ENCODE measurements at places on chromosomes 2 and 18.

- DNase-seq, result no peak
These were observed 339.8 kb upstream of the TCF4 start for GRCh38 chr18:55927831-55928230.

DNA sequence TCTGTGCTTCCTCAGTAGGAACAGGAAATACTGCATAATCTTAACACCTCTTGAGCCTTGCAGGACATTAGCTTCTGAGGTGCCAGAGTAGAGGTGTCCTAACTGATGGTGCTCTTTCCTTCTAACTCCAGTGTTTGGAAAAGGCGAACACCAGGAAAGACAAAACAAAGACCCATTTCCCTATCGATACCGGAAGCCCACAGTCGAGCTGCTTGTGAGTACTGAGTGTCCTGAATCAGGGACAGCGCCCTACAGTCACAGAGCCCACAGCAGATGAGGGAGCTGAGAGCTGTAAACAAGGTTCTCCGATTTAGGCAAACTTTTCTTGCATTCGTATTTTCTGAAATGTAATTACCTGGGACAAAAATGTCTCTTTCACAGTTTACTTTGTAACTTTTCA lies 50.7 kb downstream of the SLC14A2 start:
- DNase-seq, result no peak

GRCh38 chr2:204441316-204441715 lies 104.0 kb upstream of the PARD3B start:
- no peak for DNase-seq

- DNase-seq, result peak; percentile 44
These were observed 304.1 kb downstream of the NRXN1 start for GRCh38 chr2:50727636-50728339.

DNA sequence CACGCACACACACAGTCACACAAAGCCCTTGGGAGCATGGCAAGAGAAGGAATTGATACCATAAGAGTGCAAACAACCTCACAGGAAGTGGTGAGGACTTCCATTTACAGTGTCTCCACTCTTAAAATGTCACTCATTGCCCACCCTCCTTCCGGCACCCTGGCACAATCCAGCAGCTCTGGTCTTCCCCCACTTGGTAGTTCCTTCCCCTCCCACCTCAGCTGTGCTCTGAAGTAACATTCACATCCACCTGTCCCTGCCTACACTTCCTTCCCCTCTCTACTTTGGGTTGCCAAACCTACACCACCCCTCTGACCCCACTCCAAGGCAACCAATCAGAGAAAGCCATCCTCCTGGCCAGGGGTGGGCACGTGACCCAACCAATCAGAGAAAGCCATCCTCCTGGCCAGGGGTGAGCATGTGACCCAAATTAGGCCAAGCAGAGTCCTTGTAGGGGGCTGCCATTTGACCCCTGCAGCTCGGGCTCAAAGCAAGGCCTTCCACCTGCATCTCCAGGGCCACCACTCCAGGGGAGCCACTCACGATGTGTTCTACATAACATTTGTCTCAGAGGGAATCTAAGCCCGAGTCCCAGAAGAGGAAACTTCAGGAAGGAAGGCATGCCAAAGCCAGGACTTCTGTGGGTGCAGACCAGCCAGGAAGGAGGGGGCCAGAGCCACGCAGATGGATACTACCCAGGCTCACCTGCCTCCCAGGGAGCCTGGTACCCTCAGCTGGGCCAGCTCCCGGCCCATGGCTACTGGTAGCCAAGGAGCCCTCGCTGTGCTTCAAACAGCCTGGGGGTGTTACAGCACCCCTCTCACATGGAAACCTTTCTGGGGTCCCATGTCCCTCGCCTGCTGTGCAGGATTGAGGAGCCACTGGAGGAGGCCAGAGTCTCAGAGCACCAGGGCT lies 21.2 kb downstream of the CYP26B1 start:
- DNase-seq, result no peak

DNA sequence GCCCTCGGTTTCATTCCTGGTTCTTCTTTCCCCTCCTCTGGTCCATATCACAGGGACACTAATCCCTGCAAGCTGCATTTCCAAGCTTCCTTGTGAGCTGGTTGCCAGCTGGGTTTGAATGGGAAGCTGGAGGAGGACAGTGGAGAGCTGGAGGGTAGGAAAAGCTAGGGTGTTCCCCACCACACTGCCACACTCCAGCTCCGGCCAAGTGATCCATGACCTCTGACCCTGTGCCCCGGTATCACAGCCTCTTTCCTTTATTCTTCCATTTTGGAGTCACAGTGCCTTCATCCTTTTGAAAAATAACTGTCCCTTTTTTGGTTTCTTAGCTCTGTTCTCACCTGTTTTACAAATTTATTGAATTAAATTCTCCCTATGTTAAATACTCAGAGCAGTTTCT lies 13.1 kb upstream of the NR4A2 start:
- DNase-seq, result no peak

GRCh38 chr2:59684116-59684770 lies 869.2 kb downstream of the BCL11A start:
- no peak for DNase-seq

DNA sequence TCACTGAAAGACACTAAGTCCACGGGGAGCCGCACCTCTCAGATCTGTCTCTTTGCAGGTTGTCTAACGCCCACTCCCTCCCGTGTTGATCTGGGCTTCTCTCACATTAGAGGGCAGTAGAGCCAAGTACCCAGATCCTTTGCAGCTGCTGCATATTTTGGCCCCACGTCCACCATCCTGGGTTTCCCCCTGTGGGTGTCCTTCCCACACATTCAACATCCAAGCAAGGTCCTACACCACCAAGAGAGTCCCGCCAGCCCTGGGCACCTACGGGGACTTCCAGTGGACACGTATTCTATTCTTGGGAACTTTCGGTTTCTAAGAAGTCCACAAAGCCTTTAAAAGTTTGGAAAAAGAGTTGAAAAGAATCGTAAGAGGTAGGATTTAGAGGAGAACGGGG lies 116.6 kb downstream of the ATL2 start:
- DNase-seq, result no peak

DNA sequence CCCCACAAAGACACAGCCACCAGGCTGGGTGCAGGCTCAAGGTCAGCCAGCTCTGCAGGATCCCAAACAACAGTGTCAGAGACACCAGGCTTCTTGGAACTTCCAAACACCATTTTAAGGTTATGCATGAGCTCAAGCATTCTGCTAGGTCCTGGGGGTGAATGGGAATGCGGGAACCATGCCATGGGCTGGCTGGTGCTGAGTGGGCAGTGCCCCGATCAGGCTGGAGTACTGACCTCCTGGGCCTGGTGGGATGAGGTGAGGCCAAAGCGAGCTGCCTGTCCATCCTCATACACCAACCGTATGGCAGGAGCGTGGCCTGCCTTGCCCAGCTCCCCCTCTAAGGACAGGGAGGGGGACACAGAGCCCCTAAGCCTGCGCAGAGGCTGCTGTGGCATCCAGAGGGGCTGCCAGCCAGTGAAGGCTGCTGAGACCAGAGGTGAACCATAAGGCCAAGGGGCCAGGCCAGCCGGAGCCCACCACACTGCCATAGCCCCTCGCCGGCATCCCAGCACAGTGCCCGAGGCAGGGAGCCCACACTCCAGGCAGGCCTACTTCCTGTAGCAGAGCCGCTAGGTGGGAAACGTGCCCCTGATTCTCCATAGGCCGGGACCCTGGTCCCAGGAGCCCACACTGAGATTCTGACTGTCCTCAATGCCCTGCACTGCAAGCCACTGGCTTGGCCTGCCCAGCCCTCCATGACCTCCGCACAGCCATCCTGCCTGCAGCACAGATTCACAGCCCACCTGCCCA lies 135.0 kb downstream of the HDAC4 start:
- no peak for DNase-seq

DNA sequence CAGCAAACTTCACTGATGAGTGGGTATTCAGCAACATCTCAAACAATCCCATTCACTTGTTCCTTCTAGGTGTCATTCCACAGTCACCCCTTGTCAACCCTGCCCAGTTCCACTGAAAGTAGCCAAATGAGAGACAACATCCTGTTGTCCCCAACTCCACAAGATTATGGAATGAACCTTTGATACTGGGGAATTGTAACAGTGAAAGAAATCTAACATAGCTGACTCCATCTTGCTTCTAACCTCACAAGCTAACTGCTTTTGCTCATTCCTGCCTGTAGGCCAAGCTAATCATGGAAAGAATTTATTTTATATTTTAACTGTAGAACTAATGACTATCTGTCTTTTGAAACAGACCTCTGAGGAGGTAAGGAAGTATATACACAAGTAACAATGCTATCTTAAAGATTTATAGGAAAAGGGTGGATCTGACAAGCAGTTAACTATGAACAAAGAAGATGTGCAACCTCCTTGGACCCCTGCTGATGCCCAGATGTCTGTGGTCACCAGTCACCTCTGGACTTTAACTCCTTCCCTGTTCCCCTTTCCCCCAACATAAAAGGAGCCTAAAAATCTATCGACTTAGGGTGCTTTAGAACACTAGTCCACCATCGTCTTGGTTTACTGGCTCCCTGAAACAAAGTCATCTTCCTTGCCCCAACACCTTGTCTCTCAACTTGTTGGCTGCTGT lies 6.9 kb upstream of the ANXA4 start:
- DNase-seq, result no peak

DNA sequence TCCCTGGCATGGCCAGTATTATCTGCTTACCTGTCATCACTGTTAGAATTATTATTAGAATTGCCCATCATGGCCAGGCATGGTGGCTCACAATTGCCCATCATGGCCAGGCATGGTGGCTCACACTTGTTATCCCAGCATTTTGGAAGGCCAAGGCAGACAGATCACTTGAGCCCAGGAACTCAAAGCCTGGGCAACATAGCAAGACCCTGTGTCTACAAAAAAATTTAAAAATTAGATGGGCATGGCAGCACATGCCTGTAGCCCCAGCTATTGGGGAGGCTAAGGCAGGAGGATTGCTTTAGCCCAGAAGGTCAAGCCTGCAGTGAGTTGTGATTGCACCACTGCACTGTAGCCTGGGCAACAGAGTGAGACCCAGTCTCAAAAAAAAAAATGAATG lies 27.4 kb upstream of the ID2 start:
- no peak for DNase-seq

- DNase-seq, result peak; percentile 79
These were observed 14.3 kb downstream of the ARHGEF4 start for GRCh38 chr2:130850788-130851623.

DNA sequence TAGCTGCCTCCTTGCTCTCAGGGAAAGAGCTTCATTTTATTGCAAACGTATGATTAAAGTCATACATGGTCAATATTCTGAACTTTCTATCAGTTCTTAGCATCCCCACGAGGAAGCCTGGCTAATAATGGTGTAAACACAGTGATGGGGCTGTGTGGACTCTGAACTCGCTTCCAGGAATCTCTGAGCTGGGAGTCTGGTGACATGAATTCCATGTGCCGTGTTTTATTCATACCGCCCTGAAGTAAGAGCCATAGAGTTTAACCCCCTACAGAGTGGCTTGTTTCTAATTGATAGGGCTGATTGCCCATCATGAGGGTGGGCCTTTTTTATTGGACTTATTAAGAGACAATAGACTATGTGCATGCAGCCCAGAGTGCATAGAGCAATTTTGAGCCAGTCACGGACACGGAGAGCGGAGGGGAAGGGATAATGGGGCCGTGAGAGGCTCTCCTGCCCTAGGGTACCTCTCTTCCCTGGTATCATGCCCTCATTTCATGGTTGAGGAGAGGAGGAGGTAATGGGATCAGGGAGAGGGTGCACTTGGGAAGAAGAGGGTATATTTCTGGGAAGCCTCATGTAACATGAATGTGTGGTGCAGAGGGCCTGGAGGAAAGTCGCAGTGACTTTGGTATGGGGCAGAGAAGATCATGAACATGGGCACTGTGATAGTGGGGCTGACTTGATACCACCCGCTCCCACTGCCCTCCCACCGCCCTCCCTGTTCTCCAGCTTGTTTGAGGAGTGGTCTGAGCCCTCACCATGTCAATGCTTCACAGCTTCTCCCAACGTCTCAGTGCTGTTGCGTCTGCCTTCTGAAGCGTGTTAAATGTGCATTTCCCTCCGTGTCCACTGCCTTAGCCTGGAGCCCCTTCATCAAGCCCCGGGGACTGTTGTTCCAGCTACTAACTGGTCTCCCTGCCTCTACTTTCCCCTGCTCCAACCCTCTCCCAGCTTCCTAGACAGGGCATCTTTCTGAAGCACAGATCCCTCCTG lies 73.2 kb downstream of the IL1R2 start:
- no peak for DNase-seq

DNA sequence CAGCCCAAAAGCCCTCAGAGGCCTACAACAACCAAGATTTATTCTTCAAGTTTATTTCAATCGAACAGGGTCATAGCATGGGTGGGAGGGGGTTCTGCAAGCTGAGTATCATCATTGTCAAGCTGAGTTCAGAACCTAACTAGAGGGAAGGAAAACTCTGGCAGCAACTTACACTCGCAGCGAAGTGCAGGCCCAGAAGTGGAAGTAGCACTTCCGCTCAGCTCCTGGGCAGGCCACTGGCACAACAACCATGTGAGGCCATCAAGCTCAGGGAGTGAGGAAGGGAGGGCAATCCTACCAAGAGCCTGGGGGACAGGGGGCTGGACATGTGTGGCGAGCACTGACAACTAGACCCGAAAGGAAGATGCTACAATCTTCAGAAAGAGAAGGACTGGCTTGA lies 4.8 kb downstream of the UXS1 start:
- no peak for DNase-seq

DNA sequence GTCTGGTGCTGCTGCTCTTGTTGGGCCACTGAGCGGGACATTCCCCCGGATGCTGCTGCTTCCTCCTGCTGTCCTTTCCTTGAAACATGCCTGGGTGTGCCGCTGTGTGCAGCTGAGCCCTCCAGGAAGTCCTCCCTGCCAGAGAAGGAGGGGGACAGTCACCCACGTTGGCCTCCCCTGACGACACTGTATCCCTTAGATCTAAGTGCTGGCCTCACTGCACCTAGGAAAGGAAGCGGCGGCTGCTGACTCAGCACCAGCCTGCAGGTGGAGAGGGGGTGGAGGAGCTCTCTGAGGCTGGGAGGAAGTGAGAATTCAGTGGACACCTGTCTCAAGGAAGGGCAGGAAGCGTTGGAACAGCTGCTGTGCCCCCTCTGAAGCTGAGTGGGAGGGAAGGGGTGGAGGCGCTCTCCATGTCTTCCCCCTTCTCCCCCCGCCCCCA lies 239.8 kb downstream of the HAUS1 start:
- DNase-seq, result no peak

GRCh38 chr2:42123426-42123825 lies 45.7 kb upstream of the EML4 start:
- no peak for DNase-seq

DNA sequence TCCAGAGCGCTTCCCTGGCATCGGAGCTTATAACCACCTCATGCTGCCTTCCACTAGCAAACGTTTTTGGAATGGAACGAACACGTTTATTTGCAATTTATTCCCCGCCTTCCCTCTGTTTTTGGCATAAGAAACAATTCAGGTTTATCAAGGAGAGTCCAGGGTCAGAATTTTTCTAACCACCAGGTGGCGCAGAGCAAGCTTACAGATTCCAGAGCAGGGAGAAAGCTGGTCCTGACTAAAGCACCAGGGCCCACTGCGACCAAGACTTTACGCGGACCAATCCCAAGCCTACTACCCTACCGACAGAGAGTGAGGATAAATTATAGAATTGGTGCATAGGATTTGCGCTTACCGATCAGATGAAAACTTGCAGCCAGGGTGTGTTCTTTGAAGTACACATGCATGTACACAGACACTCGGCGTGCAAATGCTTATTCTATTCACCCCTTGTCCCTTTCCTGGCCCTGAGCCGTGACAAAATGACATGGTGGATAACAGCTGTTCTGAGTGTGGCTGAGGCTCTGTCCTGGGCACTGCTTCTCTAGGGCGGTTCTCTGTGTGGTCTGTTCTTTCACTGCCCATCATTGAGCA lies 34.7 kb downstream of the NAPG start:
- peak; percentile 26 for DNase-seq

GRCh38 chr2:136250131-136250530 lies 132.2 kb upstream of the CXCR4 start:
- DNase-seq, result no peak

GRCh38 chr2:167697194-167697593 lies 550.2 kb downstream of the STK39 start:
- no peak for DNase-seq

All from NCI-H1694 treated with DMSO at 0.1 percent for 48 hours (cell line).